ENCODE measurements at places on chromosomes 5 and 9.
A peak's percentile ranks its signal among the peaks of the same experiment; 100 is the strongest.

DNA sequence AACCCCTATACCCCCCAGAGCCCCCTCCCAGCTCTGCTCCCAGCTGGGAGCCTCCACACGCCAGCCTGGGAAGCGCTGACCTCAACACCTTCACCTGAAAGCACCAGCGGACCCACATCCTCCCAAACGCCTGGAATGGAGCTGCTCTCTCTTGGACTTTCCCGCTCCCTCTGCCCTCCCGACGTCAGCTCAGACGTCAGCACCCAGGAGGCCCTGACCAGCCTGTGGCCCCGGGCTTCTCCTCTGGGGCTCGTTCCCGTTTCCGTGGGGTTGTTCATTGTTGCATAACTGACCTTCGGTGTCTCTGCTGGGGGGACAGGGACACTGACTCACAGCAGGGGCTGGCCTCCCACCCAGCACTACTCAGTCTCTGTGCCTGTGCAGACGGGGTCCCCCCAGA is 35.0 kb upstream of the SLC6A3 start:
- no peak for DNase-seq

- peak; percentile 97 for DNase-seq
Observed at GRCh38 chr5:159021901-159022556, 77.7 kb downstream of the EBF1 start.

- DNase-seq = no peak
Observed at GRCh38 chr9:30996761-30997160, 1387.7 kb upstream of the ACO1 start.

- no peak for DNase-seq
Observed at GRCh38 chr5:99033014-99033900, 104.5 kb upstream of the CHD1 start.

DNA sequence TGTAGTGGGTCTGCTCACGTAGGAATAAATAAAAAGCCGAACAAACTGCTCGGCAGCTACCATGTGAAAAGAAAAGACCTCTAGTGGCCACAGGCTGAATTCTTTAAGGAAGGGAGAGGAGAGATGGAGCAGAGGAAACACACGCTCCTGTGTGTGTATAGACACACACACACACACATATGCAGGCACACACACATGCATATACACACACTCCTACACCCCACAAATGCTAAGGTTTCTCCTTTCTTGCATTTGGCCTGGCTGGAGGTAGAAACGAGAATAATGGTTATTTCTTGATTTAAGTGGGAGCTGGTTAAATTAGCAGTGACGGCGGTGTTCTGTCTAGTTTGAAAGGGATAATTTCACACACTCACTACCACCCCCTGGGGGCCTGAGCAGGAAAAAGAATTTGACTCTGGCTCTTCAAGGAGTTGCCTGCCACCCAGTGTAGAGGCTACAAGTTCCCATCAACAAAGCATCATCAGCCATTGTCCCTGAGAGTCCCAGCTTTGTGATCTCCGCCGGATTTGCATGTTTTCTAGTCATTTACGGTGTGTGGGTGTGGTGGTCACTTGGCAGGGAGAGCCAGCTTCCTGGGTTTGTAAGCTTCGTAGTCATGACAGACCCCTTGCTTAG is at the start of gene INSYN2B:
Gene INSYN2B, minus strand, starts transcription at position 78 of the 636 bp plus-strand sequence. CDS start 96,597 bp downstream, outside the sequence.
- DNase-seq = peak; percentile 96

DNA sequence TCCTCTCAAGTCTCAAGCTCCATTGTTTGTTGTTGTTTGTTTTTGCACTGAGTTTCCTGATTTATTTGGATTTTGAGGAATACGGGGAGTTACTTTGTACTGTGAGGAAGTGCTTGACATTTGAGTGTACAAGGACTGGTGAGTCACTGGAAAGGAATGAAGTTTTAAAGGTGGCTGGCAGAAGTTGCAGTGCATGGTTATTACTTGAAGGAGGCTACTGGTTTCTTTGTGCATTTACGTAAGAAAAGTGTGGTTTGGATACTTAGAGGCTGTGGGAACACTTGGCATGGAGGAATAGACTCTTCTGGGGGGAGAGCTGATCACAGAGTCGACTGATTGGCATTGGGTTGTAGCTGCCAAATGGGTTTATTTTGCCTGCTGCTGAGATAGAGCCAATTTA is 919.0 kb downstream of the TAF11L14 start:
- DNase-seq = peak; percentile 3

DNA sequence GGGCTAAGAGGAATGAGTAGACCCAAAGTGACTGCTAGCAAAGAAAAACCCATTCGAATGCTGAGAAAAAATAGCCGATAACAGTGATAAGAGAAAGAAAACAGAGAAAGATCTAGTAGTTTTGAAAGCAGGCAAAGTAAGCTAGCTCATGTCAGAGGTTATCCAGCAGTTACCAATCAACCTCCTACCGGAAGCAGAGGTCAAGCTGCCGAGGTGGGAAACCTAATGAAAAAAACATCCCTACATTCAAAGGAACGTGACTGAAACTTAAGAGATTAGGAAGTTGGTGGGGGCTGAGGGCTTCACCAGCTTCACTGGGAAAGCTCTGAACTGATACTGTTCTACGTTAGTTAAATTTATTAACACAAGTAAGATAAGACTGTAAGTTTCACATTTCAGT is 32.6 kb downstream of the SSBP2 start:
- DNase-seq = peak; percentile 36

DNA sequence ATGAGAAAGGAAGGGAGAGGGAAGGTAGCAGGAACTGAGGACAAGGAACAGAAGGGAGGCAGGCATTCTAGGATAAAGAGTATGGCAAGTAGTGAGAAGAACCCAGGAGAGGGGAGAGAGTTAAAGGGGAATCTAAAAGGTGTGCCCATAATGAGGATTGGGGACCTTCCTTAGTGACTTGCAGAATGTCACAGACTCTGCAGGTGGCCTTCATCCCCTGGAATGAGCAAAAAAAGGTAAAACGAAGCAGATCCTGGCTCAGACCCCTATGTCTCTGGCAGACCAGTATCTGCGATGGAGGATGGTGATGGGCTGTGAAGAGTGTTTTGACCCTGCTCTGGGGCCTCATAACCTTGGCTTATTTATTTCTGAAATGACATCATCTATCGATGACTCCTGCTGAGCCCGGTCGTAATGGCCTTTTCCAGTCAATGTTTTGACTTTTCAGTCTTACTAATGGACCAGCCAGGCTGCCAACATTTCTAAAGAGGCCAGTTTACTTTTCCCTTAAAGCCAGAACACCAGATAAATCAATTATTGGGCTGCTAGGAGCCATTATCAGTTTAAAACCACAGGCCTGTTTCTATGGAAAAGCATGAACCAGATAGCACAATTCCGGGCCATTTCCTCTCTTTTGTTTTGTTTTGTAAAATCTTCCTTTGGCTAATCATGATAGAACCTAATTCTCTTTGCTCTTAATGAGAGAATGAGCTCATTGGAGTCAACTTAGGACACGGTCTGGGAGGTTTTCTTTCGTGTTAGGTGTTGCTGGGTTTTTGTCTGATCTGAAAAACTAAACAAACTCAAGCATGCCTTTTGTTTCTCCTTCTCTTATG is 3.1 kb downstream of the TMOD1 start:
- no peak for DNase-seq

- DNase-seq = no peak
Observed at GRCh38 chr5:135324897-135325650, 74.0 kb downstream of the MACROH2A1 start.

DNA sequence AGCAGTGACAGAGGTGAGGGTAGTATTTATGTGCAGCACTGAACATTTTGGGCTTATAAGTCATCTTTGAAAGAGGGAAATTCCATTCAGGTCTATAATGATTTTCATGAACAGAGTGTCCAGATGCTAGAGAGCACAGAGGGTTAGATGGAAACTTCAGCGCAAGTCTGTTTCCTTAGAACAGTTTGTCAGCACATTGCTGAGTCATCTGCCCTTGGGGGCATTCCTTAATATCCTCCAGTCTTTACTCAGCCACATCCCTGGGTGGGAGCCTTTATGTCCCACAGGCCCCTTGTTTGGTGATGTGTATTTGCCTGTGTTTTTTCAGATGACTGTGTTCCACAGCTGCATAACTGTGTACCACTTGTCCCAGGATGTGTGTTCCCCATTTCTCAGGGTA is 138.5 kb upstream of the S1PR3 start:
- DNase-seq = no peak

DNA sequence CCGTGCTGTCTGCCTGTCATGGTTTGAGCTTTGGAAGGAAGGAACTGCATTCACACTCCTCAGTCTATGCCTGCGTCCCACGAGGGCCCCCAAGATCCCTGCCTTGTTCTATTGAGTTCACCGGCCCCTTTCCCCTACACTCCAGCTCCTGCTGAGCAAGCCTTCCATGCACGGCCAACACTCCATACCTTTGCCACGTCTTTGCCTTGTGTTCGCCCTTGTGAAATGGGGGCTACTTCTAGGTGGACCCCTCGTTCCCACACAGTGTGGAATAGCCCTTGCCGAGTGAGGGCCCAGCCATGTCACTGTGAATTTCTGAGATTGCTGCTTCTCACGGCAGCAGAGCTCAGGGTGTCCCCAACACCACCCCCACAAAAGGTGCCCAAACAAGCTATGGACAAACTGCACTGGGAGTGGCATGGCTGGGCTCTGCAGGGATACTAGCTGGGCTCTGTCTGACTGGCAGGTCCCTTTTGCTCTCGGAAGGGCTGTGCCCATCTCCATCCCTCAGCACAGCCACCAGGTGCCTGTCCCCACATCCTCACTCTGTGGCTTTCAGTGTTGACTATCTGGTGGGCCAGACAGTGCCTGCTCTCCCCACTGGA is 67.9 kb upstream of the ADAMTS2 start:
- DNase-seq = no peak

DNA sequence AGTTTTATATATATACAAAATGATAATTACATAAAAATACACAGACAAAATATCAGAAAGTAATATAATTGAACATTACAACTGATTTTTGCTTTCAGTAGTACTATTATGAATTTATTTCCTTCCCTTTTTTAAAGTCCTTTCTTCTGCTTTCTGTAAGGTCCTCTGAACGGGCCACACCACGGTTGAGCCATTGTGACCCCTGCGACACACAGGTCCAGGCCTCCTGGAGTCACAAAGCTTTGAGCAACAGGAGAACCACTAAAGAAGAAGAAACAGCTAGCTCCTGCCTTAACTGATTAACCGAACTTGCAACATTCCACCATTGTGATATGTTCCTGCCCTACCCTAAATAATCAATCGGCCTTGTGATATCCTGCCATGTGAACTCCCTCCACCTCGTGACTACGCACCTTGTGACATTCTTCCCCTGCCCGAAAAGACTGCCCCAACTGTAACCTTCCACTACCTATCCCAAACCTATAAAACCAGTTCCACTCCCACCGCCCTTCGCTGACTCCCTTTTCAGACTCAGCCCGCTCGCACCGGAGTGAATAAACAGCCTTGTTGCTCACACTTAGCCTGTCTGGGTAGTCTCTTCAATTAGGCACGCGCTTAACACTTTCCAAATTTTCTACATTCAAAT is 375.0 kb upstream of the RFX3 start:
- DNase-seq = no peak

- peak; percentile 38 for DNase-seq
Observed at GRCh38 chr9:38038307-38039089, 30.5 kb downstream of the SHB start.

GRCh38 chr9:121318631-121319382 is 50.8 kb downstream of the GSN start:
- DNase-seq = no peak

GRCh38 chr9:113427629-113428028 is 17.1 kb downstream of the C9orf43 start:
- no peak for DNase-seq

DNA sequence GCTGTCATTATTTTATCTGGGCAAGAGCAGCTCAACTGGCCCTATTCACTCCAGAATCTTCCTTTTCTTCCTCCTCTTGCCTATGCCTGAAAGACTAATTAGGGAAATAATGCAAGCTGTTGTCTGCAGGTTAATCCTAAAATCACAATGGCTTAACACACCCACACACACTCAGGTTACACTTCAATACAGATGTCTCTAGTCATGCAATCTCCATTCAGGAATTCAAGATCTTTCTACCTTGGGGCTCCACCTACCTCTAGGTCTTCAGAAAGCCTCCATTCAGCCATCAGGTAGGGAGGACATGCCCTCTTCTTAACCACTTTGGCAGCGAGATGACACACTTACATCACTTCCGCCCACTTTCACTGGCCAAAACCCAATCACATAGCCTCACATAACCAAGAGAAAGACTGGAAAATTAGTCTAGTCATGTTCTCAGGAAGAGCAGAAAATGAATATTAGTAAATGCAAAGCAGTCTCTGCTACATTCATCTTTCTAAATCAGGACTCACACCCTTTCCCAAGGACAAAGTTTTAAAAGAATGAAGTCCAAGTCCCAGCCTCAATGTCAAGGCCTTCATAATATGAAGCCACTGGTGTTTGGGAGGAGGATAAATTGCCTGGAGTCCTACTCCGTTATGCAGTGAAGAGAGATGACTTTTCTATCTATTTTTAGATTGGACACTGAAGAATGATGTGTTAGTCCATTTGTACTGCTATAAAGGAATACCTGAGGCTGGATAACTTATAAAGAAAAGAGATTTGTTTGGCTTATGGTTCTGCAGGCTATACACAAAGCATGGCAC is 428.1 kb downstream of the EFNA5 start:
- no peak for DNase-seq

DNA sequence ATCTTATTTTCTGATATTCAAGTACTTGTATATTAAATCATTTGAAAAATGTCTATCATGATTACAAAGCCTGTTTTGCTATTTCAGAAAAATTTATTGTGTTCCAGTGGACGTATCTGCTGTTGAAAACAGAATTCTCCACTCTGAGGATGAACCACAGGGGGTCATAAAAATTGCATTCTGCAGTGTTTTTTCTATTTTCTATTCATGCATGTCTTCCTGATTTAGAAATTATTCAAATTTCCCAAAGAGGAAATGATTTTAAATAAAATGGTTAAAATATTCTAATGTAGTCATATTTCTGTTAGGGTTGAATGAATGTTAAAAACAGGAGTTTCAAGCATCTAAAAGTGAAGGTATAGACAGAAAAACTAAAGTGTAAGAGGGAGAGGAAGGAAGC is 111.5 kb upstream of the ANKRD55 start:
- DNase-seq = no peak

GRCh38 chr5:81761270-81761669 is 10.4 kb upstream of the SSBP2 start:
- no peak for DNase-seq

Data from lung (tissue), 17 donors.